ENCODE measurements at places on chromosomes 12 and 14.

GRCh38 chr14:58787592-58787991 is 149.8 kb downstream of the DACT1 start:
- no peak for DNase-seq

DNA sequence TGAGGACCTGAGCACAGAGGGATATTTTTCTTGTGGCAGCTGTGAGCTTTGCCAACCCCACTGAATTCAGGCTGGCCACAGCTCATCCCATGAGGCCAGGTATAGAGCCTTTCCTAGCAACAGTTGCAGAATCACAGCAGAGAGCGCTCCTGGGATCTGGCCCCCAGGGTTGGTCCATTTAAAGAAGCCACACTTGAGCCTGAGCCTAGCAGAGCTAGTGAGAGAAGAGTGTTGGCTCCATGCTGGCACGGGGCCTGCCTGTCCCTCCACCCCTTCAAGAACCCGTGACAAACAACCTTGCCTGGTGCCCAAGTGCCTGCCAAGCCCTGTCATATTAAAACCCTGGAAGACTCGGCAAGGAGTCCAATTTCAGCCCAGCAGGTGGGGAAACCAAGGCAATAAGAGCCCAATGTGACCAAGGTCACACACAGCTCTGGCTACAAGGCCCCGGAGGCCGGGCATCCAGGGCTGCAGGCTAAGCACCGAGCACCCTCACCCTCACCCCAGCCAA is 91.6 kb downstream of the LRRC74A start:
- DNase-seq = peak; percentile 21

- no peak for DNase-seq
Observed at GRCh38 chr12:132788375-132789098, 26.9 kb upstream of the ANKLE2 start.

DNA sequence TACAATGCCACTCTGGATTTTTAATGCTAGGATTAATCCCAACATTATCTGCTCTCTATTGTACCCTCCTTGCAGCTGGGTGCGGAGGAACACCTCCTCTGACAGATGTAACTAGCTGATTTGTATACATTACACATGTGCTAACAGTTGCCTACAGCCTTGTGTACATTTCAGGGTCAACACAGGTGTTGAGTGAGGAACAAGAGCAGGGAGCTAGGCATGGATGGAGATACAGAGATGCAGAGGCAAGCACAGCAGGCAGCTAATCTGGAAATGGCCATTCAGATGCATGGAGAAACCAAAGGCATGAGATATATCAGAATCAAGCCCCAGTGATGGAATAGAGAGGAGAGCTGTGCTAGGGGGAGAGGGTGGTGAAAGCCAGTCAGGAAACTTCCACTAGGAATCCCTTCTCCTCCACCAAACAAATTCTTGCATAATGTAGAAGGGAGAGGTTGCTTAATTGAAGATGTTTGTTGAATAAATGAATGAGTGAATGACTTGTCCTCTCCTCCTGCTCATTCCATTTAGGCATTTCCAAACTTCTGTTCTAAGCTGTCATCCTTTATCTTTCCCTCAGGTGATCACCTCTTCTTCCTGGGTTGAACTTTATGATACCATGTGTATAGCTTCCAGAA is 313.2 kb downstream of the ATP23 start:
- DNase-seq = no peak
